ENCODE measurements at places on chromosomes 5 and 9.

- no peak for DNase-seq
Measured at GRCh38 chr9:137034039-137034708, 2.3 kb upstream of the FUT7 start.

GRCh38 chr5:154101184-154101583 is 62.4 kb downstream of the MFAP3 start:
- no peak for DNase-seq

DNA sequence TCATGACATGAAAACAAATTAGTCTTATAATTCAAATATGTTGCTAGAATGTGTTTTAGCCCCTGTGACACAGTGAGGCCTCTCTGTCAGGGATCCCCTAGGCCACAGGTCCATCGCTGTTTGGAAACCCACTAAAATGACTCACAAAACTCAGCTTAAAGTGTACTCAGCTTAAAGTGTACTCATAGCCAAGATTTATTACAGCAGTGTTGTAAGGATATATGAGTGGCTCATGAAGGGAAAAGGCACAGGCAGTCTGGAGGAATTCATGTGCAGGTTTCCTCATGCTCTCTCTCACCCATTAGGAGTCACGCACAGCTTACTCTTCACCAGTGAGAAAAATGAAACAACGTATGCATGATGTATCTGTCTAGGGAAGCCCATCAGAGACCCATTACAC is 24.4 kb upstream of the TGFBI start:
- no peak for DNase-seq

DNA sequence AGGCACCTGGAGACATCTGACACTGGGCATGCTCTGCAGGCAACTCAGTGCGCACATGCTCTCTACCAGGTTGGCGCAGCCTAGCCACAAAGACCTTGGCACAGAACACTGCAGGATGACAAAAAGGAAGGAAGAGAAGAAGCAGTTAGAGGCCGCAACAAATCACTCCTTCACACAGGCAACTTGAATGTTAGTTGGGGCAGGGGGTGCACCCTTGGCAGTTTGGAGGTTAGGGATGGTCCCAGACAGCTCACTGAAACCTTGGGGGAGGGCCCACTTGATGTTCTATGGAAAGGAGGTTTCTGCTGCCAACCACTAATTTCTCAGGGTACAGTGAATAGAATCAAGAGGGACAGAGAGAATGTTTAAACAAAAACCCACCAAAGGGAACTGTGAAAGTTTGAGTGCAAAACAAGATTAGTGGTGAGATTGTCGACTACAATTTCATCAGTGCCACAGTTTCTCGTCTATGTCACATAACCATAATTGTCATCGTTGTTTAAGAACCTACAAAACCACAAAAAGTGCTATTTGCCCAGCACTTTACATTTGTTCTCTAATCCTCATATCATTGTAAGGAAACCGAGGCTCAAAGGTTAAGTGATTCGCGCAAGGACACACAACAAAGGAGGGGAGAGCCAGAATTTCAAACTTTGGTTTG is 48.7 kb downstream of the FBXW11 start:
- DNase-seq: peak; percentile 46

GRCh38 chr5:10485897-10486296 is 44.2 kb downstream of the ROPN1L start:
- DNase-seq: no peak

DNA sequence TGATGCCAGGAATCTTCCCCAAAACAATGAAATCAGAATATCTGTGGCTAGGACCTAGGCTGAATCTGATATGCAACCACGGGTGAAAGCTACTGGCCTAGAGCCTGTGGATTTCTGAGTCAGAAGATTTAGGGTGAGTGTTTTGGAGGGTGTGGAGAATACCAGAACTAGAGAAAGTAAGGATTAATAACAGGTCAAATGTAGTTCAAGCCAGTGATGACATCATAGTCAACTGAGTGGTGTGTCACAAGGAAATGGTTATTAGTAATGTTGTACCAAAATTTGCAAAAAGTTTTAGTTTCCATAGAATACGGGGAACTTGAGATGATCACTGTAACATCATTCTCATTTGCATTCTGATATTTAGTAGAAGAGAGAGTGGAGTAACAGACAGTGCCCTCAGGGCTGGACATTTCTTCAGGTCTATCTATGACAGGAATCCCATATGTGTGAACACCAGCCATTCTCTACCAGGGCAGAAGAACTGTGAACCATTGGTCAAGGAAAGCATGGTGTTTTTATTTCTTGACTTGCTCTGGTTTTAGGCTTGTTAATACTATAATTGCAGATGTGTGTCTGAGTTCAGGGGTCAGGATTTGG is 3.7 kb downstream of the GALNT12 start:
- peak; percentile 14 for DNase-seq

GRCh38 chr9:108812396-108813025 is 43.3 kb downstream of the ACTL7B start:
- DNase-seq: no peak

DNA sequence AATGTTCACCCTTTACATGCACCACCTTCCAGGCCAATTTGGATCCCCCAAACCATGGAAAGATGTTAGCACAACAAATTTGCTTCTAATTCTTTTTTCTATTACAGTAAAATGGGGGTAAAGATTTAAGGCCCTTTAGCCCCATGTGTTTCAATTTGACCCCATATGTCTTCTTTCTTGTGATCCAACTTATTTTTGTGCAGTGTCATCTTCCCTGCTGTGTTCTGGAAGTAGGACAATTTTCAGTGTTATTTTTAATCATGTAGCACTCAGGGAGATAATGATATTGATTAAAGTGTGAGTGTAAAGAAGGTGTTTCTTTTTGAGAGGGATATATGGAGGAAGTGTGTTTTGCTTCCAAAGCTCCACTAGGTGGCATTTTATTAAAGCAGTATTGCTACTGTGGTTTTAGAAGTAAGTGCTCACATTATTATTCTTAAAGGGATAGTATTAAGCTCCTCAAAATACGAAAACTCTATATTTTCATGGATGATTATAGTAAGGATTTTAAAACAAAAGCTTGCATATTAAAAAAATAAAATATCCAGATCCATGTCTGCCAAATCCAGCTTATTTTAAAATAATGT is 118.7 kb upstream of the ATP10B start:
- DNase-seq: no peak

DNA sequence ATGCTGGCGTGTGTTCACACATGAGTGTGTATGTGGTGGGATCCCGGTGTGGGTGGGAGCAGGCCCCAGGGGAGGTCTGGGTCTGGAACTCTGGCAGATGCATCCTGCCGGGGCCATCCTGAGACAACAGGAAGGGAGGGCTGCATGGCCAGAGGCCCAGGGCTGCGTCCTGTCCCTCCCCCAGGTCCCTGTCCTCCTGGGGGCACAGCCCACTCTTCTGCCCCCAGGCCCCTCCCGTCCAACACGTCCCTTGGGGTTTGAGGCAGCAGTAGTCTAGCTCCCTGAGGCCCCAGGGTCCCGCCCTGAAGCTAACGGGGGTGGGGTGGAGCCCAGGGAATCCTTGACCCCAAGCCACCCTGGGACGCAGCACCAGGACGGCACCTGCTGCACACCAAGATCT is 16.6 kb downstream of the FLT4 start:
- DNase-seq: no peak

- no peak for DNase-seq
Measured at GRCh38 chr9:136147038-136147889, 28.6 kb upstream of the TMEM250 start.

DNA sequence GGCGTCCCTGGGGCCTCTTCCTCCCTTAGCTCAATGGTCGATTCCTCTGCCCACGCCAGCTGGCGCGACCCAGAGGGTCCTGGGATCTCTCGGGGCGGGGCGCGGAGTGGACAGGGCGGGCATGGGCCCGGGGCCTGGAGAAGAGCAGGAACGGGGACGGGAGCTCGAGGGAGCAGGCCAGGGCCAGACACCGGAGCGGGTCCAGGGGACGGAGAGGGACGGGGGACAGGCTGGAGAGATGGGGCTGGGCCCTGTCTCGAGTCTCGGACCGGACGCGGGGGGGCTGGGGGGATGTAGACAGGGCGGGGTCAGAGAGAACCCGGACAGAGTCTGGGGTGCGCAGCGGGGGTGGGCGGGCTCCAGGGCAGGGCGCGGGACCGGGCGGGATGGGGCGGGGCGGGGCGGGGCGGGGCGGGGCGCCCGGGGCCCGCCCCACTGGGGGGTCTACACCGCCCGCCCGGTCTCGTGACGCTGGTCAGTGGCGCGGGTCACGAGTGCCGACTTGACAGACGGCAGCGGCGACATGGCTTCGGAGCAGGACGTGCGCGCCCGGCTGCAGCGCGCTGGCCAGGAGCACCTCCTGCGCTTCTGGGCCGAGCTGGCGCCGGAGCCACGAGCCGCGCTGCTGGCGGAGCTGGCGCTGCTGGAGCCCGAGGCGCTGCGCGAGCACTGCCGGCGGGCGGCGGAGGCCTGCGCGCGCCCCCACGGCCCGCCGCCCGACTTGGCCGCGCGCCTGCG is at the start of gene UAP1L1:
Gene UAP1L1 (plus strand): TSS at position 508 of the 738 bp plus-strand sequence. CDS start 16 bp downstream, at position 524.
- peak; percentile 51 for DNase-seq

- no peak for DNase-seq
Measured at GRCh38 chr5:25056836-25057235, 412.1 kb upstream of the CDH10 start.

DNA sequence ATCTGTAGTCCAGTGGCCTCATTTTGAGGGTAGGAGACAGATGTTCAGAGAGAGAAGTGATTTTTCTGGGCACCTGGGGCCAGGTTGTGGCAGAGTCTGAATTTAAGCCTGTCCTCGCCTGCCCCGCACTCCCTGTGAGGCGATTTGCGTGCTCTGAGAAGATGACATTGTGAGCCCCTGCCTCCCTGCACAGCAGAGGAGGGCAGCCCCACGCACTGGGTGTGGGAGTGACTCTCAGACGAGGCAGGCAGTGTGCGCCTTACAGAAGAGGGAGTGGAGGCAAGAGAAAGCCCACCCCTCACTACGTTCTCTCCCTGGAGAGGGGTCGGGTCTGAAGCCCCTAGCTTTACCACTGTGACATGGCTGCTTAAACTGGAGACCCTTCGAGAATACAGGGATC is 35.7 kb downstream of the IRX4 start:
- DNase-seq: no peak

GRCh38 chr5:20291766-20292165 is 303.8 kb upstream of the CDH18 start:
- no peak for DNase-seq

DNA sequence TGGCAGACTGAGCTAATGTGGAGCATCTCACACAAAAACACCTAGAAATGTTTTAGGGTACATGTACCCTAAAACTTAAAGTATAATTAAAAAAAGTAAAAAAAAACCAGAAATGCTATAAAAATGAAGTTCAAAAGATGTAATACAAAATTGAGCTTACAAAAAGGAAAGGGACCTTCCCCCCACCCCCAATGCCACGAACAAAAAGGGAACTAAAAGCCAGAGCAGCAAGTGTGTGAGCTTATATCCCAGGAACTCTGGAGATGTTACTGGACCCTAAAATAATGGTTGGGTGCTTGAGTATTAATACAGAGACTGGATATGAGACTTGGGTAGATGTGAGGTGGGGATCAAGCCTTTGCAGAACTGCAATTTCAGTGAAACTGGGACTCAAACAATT is 11.0 kb downstream of the SPATA9 start:
- DNase-seq: no peak

GRCh38 chr5:7759951-7760580 is 90.9 kb downstream of the CFAP90 start:
- DNase-seq: no peak

DNA sequence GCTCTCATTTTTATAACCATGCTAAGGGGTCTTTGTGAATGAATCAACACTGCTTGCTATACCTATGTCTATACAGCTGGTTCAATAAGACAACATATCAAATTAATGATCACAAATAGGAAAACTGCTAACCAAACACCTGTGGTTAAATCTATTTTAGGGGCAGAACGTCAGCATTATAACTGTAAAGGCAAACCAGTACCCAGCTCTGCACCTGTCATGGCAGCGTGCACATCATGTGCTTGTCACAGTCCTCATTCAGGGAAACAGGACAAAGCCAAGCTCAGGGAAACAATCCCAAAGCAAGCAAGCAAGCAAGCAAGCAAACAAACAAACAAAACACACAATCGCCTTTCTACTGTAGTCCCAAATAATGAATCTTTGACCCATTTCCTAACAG is 277.7 kb upstream of the DAP start:
- DNase-seq: no peak

- no peak for DNase-seq
Measured at GRCh38 chr5:30605693-30606268, 587.7 kb upstream of the CDH6 start.

DNA sequence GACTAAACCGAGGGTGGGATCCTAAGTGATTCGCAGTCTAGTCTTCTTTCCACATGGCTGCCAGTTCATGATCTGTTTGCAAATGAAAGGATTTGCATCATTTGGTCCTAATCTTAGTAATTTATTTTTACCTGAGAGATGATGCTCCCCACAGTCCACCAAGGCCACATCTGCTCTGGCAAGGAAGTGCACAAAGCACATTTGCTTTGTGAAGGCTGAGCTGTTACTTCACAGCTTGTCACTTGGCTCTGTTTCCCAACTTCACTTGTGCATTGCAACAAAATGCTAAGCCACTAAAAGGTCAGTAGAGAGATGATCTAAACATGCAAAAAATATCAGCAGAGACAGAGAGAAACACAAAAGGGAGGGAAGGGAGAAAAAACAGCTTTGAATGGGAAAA is 128.5 kb upstream of the VLDLR start:
- DNase-seq: no peak

GRCh38 chr9:129551393-129551973 is 69.4 kb downstream of the C9orf50 start:
- DNase-seq: no peak

DNA sequence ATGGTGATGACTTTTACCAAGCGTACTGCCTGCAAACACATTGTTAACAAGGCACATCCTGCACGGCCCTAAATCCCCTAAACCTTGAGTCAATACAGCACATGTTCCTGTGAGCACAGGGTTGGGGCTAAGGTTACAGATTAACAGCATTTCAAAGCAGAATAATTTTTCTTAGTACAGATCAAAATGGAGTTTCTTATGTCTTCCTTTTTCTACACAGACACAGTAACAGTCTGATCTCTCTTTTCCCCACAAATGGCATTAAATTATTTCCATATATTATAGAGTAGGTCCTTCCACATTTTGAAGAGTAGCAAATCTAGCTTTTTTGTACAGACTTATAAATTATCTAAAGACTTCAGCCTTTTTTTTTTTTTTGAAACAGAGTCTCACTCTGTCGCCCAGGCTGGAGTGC is 1.6 kb upstream of the TMEM141 start:
- no peak for DNase-seq

DNA sequence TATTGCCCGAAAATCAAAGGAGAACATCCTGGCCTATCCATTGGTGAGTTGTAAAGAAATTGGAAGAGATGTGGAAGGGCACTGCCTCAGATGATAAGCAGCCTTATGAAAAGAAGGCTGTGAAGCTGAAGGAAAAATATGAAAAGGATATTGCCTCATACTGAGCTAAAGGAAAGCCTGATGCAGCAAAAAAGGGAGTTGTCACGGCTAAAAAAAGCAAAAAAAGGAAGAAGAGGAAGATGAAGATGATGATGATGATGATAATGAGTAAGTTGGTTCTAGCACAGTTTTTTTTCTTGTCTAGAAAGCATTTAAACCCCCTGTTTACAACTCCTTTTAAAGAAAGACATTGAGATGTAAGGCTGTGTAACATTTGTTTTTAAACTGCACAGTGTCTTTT is 59.8 kb upstream of the ZBED3 start:
- no peak for DNase-seq

Data from activated CD4-positive, alpha-beta T cell treated with anti-CD3 and anti-CD28 coated beads, Interleukin-2, Interleukin-4, amounts not matched to agents 100 ng/mL and 50 ng/mL, durations not matched to agents 16 hours and 8 hours (primary cell).